ENCODE measurements at places on chromosomes 2 and 18. TPM values are rescaled to one million over a fixed set of nuclear protein-coding genes. Genes with fewer than 3 reads are reported as not detected.

DNA sequence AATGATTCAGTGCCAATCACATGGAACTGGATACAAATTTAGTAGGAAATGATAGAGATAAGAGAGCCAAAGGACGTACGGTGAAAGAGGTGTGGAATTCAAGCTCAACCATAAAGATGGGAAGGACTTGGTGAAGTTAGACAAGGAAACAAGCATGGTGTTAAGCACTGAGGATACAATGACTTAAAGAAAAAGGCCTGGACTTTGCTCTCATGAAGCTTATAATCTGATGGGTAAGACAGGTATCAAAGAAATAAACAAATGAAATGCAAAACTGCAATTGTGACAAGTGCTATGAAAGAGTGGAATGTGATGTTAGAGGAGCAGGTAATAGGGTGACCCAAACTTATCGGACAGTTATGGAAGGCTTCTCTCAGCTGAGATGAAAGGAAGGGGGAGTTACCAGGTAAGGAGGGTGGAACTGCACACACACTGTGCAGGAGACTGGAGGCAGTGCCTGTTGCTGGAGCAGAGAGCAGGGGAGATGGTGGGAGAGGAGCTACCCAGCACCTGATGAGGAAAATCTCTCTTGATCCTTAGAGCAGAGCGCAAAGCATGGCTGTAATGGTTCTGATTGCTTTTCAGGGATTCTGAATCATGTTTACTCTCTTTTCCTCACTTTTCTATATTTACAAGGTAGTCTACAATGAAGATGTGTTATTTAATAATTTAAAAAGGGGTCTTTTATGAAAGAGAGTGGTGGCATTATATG is 107.6 kb upstream of the BZW1 start:
- no peak for DNase-seq

- no peak for DNase-seq
Observed at GRCh38 chr2:233830111-233830802, 24.1 kb downstream of the HJURP start.

DNA sequence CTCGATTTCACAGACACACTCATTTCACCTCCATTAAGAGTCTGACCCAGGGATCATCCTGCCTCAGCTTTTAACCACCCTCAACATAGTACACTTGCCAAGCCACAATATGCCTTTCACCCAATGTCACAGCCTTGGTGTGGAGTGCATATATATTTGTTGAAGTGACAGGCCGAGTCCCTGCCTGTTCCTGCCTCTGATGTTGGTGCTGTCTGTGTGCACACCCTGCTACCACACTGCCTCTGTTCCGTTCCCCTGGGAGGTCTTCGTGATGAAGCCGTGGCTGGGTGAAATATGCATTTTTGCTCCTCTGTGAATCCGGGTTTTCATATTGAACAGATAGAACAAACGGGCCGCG is 90.3 kb downstream of the RNF144A start:
- no peak for DNase-seq

GRCh38 chr2:219184121-219184520 is 6.0 kb downstream of the RETREG2 start:
- DNase-seq: no peak

DNA sequence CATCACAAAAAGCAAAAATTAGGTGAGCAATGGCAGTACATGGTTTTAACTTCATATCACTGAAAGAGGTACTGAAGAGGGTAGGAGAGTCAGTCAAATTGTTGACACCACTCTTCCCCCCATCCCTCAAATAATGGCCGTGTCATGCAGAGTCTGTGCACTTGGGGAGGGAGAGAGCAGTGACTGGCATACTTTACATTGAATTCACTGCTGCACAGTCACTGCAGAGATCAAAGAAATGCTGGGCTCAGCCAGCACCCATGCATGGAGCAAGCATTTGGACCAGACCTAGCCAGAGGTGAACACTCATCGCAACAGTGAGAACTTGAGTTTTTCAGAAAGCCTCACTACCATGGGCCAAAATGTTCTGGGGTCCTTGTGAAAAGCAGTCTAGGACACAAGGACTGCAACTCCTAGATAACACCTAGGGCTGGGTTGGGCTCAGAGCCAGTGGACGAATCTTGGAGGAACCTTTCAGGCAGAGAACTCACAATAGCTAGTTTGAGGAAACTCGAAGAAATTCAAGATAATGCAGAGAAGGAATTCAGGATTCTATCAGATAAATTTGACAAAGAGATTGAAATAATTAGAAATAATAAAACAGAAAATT is 112.9 kb downstream of the NR4A2 start:
- DNase-seq: no peak

GRCh38 chr2:8500124-8501054 is 181.5 kb upstream of the ID2 start:
- no peak for DNase-seq

DNA sequence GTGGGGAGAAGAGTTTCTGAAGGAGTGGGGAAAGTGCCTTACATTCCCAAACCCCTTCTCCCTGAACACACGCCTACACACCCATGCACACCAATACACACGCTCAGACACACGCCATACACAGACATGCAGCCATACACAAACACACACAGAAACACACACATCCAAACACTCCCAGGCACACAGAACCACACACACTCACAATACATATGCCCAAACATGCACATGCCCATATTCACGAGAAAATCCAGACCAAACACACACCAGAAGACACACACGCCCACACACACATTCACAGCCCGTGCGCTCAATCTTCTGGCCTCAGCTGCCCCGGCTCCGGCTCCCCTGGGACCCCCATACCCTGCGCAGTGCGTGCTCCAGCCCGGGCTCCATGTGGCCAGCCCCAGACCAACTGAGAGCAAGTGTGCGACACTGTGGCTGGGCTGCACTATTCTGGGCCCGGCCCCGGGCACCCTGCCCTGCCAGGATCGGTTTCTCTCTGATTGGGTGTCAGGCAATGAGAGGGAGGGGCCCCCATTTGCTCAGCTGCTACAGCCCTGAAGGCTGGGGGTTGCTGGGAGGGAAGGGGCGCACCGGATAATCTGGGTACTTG is at the start of gene PRKAG3:
PRKAG3 (minus strand) TSS at position 426 of the 613 bp plus-strand sequence.
- DNase-seq: no peak

GRCh38 chr2:44053456-44053855 is 57.7 kb upstream of the LRPPRC start:
- DNase-seq: no peak

Gene KATNAL2
- 5.7 TPM for polyA plus RNA-seq

Gene KIF1A
- 7.4 TPM for polyA plus RNA-seq

Gene RPE
- 45.2 TPM for polyA plus RNA-seq

Gene LCT
- not detected for polyA plus RNA-seq

Gene PRKAG3
- polyA plus RNA-seq: not detected

Gene RAB17
- 9.5 TPM for polyA plus RNA-seq

Gene GRB14
- polyA plus RNA-seq: 47.5 TPM

Gene C2orf80
- polyA plus RNA-seq: not detected

Gene RSAD2
- polyA plus RNA-seq: 3.3 TPM

Data from left renal pelvis (tissue), 4 donors.